ENCODE measurements at places on chromosomes 7 and 10.

DNA sequence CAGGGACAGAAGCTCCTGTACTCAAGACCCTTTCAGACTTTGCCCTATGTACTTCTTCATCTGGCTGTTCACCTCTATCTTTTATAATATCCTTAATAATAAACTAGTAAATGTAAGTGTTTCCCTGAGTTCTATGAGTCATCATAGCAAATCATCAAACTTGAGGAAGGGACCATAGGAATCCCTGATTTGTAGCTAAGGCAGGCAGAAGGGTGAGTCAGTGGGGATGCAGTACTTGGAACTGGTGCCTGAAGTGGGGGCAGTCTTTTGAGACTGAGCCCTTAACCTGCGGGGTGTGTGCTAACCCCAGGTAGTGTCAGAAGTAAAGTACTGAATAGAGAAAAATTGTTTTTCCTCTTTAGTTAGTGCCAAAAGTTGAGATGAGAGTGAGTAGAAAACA is 6.2 kb upstream of the TMEM243 start:
- no peak for DNase-seq

- DNase-seq = peak; percentile 45
Observed at GRCh38 chr7:155380221-155380861, 77.6 kb upstream of the EN2 start.

DNA sequence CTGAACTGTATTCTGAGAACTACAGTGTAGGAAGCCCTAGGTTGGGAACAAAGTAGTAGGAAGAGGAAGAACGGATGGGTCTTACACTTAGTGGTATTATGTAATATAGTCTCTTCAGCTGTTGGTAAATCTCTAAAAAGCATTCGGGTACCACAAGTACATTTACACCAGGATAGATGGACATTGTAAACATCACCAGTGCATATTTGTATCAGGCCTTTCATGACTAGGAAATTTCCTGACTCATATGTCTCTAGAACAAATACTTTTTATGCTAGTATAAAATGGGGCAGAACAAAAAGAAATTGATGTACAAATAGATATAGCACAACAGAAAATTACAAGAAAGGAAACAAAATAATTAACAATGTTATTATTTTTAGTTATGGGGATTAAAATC is 21.5 kb upstream of the OR6B1 start:
- DNase-seq = no peak

GRCh38 chr10:27844223-27844622 is 98.6 kb upstream of the MKX start:
- DNase-seq = no peak

Data from effector CD4-positive, alpha-beta T cell (primary cell).